ENCODE measurements at places on chromosomes 11 and 22.

GRCh38 chr11:88886796-88887195 lies 179.0 kb downstream of the GRM5 start:
- DNase-seq: no peak

DNA sequence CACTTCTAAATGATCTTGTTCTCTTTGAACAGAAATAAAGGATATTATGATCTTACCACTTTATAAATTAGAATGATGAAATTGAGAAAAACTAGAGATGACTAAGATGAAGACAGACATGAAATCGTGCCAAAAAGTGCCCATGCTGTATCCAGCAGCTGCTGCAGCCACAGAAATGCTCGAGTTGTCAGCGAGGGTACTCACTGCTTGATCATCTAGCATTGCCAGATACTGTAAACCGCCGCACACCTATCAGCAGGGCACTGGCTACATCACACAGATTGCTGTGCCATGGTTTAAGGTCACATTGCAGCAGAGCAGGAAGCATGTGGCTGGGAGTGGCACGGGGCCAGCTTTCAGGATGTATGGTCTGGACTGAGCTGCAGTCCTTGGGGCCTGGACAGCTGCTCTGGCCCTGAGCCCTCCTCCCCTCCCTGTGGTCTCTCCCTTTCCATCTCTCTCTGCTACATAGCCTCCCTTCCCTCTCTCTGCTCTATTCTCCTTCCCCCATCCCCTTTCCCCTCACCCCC lies 51.0 kb upstream of the SEPTIN5 start:
- DNase-seq: no peak

DNA sequence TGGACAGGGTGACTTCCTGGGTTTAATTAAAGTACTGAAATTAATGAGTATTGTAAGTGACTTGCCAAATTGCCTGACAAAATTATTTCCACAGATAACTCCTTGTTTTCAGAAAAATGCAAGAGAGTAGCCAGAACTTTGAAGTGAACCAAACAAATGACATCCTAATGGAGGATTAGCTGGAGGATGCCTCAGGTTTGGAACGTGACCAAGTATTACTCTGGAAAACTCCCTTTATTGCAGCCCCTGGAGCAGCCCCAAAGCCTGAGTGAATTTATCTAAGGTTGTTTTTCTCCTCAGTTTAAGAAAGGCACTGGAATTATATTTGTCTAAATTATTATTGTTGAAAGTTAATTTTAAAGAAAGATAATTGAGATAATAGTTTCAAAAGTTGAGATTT lies 343.6 kb upstream of the MTNR1B start:
- DNase-seq: no peak

- DNase-seq: no peak
Observed at GRCh38 chr11:112734207-112734606, 227.0 kb upstream of the NCAM1 start.

DNA sequence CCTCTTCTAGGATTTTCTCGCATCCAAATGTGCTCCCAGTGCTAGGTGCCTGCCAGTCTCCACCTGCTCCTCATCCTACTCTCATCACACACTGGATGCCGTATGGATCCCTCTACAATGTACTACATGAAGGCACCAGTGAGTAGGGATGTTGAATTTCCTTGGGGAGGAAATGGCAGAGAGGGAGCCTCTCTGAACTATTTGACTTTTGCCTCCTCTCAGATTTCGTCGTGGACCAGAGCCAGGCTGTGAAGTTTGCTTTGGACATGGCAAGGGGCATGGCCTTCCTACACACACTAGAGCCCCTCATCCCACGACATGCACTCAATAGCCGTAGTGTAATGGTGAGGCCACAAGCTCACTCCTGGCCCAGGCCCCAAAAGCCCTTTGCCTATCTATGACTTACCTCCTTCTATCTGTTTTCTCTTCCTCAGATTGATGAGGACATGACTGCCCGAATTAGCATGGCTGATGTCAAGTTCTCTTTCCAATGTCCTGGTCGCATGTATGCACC lies 2.5 kb downstream of the TAF10 start:
- no peak for DNase-seq

- DNase-seq: no peak
Observed at GRCh38 chr11:47564933-47565339, 463 bp upstream of the PTPMT1 start.

GRCh38 chr11:74138021-74138420 lies 32.8 kb downstream of the C2CD3 start:
- DNase-seq: no peak

- DNase-seq: no peak
Observed at GRCh38 chr22:31099841-31100761, 7.3 kb downstream of the SELENOM start.

GRCh38 chr11:62444236-62444833 lies 25.5 kb downstream of the SCGB1A1 start:
- no peak for DNase-seq

GRCh38 chr22:40898850-40899357 lies 37.0 kb upstream of the DNAJB7 start:
- DNase-seq: no peak

DNA sequence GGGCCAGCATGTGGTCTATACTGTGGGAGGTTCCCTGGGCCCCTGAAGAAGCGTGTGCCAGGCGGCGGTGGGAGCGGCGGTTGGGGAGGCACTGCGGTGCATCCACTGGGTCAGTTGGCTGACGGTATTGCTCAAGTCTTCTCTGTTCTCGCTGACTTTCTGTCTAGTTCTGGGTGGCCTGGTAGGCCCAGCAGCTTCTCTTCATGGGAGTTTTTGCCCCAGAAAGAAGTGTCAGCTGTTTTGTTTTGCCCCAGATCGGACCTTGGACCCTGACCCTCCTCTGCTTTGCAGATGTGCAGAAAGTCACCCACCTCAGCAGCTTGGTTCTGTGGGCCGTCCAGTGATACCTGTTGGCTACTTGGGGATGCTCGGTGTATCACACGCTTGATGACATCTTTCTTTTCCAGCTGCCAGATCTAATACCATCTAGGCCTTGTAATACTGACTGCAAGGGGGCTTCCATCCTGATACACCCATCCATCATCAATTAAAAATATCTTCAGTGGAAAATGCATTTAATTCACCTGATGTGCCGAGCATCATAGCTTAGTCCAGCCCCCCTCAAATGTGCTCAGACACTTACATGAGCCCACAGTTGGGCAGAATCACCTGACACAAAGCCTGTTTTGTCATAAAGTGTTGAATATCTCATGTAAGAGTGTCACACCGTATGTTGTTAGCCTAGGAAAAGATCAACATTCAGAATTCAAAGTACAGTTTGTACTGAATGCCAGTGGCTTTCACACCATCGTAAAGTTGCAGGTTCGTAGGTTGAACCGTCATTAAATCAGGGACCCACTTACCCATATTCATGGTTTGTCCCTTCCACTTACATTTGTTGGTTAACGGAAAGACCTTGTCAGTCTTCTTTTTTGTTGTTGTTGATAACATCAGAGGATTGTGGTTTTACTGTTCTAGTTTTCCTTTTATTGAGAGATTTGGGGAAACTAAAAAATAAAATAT lies 13.9 kb downstream of the ZBED4 start:
- no peak for DNase-seq

GRCh38 chr11:6610591-6610990 lies 1.4 kb downstream of the TAF10 start:
- DNase-seq: no peak

All from stimulated activated CD8-positive, alpha-beta memory T cell treated with anti-CD3 and anti-CD28 coated beads, Interleukin-7, amount 100 ng/mL, for 1 hour (primary cell).